ENCODE measurements at places on chromosomes 2 and 18.
A peak's percentile ranks its signal among the peaks of the same experiment; 100 is the strongest.

DNA sequence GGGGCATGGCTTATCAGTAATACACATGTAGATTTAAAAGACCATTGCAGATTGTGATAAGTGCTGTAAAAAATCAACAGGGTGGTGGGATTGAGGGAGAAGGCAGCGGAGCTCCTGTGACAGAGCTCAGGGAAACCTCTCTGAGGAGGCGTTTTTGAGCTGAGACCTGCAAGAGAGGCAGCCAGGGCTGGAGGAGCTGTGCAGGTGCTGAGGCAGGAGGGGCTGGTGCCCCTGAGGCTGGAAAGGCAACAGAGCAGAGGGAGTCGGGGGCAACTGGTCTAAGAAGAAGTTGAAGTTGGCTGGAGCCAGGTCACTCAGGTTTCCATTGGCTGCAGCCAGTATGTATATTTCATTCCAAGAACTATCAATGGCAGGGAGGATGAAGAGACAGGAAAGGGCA, 47.6 kb downstream of the KLHL29 start:
- DNase-seq, result no peak

DNA sequence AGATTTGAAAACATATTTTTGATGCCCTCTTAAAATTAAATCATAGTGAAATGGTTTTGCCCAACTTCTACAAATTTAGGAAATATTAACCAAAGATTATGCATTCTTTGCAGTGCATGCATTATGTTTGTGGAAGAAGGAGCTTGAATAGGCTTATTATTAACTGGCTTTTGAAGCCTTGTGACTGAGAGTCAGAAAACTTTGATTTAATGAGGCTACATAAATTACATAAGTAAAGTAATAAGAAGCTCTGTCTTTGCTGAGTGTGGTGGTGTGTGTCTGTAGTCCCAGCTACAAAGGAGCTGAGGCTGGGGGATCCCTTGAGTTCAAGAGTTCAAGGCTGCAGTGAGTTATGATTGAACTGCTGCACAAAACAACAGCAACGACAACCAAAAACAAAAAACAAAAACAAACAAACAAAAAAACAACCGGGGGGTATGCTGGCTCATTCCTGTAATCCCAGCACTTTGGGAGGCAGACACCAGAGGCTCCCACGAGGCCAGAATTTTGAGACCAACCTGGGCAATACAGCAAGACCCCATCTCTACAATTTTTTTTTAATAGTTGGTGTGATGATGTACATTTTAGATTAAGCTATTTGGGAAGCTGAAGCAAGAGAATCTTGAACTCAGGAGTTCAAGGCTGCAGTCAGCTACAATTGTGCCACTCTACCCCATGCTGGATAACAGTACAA, 57.0 kb upstream of the LRRTM4 start:
- no peak for DNase-seq

GRCh38 chr2:206084439-206084869, 1.5 kb downstream of the INO80D start:
- peak; percentile 77 for DNase-seq

DNA sequence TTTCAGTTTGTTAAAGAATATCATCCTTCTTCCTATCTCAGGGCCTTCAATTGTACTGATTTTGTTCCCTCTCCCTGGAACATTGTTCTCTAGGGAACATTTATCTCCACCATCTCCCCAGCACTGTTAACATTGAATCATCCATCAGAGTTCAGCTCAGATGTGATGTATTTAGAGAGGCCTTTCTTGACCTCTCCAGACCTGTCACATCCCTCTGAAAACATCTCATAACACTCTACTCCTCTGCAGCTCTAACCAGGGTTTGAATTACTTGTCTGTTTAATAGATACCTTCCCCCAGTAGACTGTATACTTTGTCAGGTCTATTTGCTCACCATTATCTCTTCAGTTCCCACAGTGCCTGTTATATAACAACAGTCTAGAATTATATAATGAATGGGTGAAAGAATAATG, 98.6 kb downstream of the GALNT1 start:
- DNase-seq, result peak; percentile 6

GRCh38 chr2:168255103-168255502, 7.7 kb upstream of the STK39 start:
- no peak for DNase-seq

DNA sequence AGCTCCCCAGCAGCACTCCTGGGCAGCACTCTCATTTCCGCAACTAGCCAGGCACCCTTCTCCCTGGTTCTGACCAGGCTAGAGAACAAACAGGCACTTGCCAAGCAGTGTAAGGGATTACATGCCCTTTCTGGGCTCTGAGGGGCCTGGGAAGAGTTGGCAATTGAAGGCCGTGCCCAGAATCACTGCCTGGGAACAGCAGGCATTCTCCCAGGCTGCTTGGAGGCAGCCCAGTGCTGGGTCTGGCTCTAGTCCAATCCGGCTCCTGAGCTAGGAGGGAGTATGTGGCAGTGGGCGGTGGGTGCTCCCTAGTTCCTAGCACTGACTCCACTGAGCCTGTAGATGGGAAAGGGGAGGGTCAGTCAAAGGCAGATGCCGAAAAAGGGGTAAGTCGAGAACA, 34.1 kb upstream of the SP3 start:
- DNase-seq, result no peak

DNA sequence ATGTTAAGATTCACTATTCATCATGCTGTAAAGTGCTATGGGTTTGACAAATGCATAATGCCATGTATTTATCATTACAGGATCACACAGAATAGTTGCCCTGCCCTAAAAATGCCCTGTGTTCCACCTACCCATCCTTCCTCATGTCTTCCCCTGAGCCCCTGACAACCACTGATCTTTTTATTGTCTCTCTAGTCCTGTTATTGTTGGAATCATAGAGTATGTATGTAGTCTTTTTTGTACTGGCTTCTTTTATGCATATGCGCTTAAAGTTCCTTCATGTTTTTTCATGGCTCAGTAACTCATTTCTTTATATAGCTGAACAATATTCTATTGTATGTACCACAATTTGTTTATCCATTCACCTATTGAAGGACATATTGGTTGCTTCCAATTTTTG, 20.3 kb downstream of the CCDC150 start:
- no peak for DNase-seq

- no peak for DNase-seq
Observed at GRCh38 chr2:10378189-10378588, 69.9 kb downstream of the ODC1 start.

- DNase-seq, result peak; percentile 90
Observed at GRCh38 chr18:58581265-58581664, 47.6 kb downstream of the ALPK2 start.

GRCh38 chr2:1750933-1751766, 6.8 kb upstream of the PXDN start:
- DNase-seq, result peak; percentile 89

DNA sequence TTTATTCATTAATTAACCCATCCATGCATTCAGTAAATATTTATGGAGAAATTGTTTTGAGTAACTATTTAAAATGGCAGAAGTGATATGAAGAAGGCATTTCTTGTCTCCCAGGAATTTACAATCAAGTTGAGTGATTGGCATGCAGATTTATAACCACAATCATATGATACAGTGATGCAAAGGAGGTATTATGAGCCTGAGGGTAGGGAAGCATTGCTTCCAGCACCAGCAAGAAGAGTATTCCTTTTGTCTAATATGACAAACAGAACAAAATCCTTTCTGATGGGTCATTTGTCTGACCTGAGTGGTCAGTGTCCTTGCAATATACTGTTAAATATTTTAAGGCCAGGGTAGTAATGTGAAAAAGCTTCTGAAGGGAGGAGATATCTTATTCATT, 244.2 kb upstream of the RGPD4 start:
- DNase-seq, result no peak

DNA sequence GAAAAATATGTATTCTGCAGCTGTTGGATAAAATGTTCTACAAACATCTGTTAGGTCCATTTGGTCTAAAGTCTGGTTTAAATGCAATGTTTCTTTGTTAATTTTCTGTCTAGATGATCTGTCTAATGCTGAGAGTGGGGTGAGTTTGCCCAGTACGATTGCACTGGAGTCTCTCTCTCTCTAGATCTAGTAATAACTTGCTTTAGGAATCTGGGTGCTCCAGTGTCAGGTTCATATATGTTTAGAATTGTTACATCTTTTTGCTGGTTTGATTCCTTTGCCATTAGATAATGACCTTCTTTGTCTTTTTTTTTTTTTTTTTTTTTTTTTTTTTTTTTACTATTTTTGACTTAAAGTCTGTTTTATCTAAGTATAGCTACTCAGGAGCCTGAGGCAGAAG, 10.4 kb downstream of the GCC2 start:
- no peak for DNase-seq

- peak; percentile 28 for DNase-seq
Observed at GRCh38 chr18:23532848-23533247, 29.5 kb downstream of the RMC1 start.

- DNase-seq, result no peak
Observed at GRCh38 chr2:231911381-231911780, 14.8 kb downstream of the NPPC start.

GRCh38 chr2:12787891-12788801, 71.4 kb downstream of the TRIB2 start:
- DNase-seq, result peak; percentile 85

DNA sequence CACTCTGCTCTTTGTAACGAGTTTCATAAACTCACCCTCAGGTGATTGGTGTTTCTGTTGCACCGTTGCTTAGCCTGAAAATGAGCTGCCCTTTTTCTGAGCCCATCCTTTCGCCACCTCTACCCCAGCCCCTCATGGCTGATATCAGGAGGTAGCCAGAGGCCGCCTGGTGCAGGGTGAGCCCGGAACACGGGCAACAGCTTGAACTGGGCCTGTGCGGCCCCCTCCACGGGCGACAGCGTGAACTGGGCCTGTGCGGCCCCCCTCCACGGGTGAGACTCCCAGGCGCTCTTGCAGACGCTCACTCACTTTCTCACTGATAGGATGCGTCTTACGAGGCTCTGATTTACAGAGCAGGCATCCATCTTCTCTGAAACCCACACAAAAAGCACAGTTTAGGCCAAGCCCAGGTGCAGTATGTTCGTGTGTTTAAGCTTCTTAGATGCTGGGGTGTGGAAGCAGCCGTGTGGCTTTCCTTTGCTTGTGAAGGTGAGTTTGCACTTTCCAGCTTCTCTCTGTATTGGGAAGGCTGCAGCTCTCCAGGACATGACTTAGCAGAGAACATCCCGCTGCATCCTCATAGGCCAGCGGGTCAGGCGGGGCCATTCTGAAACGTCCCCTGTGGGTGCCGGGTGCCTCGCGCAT, 83.5 kb downstream of the NFATC1 start:
- DNase-seq, result no peak

DNA sequence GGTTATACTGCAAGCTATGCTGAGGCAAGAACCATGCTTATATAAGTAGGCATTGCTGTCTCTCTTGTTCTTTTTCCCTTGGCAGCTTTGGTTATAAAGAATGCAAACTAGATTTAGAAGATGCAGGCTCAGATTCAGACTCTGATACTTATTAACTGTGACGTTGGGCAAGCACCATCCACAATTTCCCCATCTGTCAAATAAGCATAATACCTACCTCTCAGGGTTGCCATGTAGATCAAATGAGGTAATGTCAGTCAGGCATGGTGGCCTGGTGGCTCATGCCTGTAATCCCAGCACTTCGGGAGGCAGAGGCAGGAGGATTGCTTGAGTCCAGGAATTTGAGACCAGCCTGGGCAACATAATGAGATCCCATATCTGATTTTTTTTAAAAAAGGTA, 21.7 kb downstream of the ITGAV start:
- no peak for DNase-seq

- no peak for DNase-seq
Observed at GRCh38 chr2:168311261-168311910, 64.0 kb upstream of the STK39 start.
